ENCODE measurements at places on chromosomes 1 and 21. TPM values are rescaled to one million over a fixed set of nuclear protein-coding genes. Genes with fewer than 3 reads are reported as not detected.
A peak's percentile ranks its signal among the peaks of the same experiment; 100 is the strongest.

GRCh38 chr1:204996981-204997380 lies 46.0 kb upstream of the CNTN2 start:
- no peak overlapping the region for H3K4me3 ChIP-seq
- no peaks in the 10 kb centered on the region for H3K36me3 ChIP-seq
- peaks cover 46% of the 10 kb centered on the region for H3K4me1 ChIP-seq
- H3K27ac ChIP-seq, result no peak overlapping the region
- peaks cover 5% of the 10 kb centered on the region for H3K27me3 ChIP-seq
- DNase-seq, result no peak

DNA sequence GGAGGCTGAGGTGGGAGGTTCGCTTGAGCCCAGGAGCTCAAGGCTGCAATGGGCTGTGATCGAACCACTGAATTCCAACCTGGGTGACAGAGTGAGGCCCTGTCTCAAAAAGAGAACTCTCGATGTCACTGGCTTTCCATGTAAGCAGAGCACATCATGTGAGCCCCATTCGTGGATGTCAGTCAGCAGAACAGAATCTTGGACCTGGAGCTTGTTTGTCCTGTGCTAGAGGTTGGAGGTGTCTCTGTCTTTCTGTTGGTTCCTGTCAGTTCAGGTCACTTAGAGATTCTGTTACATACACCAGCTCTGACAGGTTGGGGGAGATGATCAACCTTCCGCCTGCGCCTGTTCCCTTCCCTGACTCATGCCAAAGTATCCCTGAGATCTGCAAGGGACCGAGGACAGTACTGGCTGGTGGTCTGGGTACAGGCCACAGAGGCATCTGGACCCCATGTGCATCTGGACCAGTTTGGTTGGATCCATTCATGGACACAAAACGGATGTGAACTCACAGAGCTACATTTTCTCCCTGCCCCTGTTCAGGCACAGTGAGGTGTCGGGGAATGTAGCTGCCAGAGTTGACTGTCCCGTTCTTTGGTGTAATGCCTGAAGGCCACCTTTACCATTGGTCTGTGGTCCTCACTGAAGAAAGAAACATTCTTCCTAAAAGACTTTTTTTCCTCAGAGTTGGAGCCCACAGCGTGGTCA lies 10.0 kb downstream of the ARF1 start:
- H3K27ac ChIP-seq, result no peak overlapping the region
- no peak for DNase-seq
- peaks cover 36% of the 10 kb centered on the region for H3K4me1 ChIP-seq
- no peaks in the 10 kb centered on the region for H3K27me3 ChIP-seq

GRCh38 chr1:41638086-41639024 lies 153.9 kb upstream of the EDN2 start:
- H3K27ac ChIP-seq, result no peak overlapping the region
- H3K27me3 ChIP-seq, result peaks cover 9% of the 10 kb centered on the region
- H3K36me3 ChIP-seq, result no peaks in the 10 kb centered on the region
- H3K4me1 ChIP-seq, result peaks cover 7% of the 10 kb centered on the region
- no peak for DNase-seq

Gene TDRD10
- total RNA-seq, result not detected

Gene KLF17
- 0.34 TPM for total RNA-seq

Gene TNFRSF4
- 0.20 TPM for total RNA-seq

DNA sequence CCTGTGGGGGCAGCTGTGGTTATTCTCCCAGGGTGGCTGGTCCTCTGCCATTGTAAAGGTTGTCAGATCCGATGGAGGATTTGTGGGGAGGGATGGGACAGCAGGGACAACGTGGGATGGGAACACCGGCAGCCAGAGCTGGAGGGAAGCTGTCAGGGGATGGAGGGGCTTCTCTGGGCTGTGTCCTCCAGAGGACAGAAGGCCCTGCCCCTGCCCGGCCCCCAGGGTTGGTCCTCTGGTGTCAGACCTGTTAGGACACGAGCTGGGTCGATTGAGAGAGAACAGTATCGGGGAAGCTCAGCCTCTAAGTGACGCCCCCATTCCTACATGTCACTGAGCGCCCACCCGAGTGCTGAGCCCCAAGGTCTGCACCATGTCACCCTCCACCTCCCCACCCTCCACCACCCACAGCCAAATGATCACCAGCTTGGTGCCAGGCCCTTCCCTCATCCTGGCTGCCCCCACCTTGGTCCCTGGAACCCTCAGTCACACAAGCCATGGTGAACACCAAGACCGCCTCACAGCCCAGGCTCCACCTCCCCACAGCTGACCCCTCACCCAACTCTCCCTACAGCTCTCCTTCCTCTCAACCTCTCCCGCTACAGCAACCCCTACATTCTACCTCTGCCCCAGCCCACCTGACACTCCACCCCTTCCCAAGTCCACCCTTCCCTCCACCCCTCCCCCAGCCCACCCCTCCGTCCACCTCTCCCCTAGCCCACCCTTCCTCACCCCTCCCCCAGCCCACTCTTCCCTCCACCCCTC lies 244.4 kb downstream of the MATN1 start:
- DNase-seq, result no peak
- H3K27ac ChIP-seq, result no peak overlapping the region
- H3K27me3 ChIP-seq, result no peaks in the 10 kb centered on the region
- H3K4me3 ChIP-seq, result no peak overlapping the region
- H3K36me3 ChIP-seq, result peaks cover 13% of the 10 kb centered on the region

Gene GLRX2
- 20.5 TPM for total RNA-seq

- no peak overlapping the region for H3K27ac ChIP-seq
- no peaks in the 10 kb centered on the region for H3K27me3 ChIP-seq
- peaks cover 3% of the 10 kb centered on the region for H3K4me1 ChIP-seq
- no peak overlapping the region for H3K4me3 ChIP-seq
- no peak for DNase-seq
These were observed 10.8 kb upstream of the ENO1 start for GRCh38 chr1:8889103-8889846.

Gene KLHL12
- total RNA-seq, result 30.6 TPM

DNA sequence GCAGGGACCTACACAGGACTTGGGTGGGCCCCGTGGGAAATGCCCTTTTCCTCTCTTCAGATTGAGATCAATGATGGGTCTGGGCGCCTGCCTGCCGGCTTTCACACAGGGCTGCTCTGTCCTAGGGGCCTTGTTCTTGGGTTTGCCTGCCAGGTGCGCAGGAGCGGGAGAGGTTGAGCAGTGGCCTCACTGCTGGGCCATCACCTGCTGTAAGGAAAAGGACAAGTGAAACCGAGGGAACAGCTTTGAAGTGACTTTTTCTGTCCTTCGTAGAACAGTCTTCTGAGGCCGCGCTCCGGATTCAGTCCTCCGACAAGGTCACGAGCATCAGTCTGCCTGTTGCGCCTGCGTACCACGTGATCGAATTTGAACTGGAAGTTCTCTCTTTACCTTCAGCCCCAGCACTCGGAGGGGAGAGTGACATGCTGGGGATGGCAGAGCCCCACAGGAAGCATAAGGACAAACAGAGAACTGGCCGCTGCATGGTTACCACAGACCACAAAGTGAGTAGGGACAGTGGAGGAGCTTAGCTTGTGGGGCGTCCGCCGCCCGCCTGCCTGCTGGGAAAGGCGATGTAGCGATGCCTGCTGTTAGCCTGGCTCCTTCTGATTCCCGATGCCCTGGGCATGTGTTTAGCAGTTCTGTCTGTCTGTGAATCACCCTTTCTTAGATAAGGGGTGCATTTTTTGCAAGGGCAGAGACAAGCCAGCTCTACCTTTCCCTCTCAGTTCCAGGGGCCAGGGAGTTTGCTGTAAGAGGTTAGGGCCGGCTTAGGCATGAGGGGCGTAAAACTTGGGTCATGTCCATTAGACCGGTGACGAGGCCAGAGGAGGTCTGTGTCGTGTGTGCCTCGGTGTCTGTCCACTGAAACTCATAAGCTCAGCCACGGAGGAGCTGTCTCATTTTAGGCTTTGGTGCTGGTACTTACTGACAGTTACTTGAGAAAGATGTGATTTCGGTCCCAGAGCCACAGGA lies 19.5 kb upstream of the PWP2 start:
- peak overlapping the region; percentile 50 for H3K27ac ChIP-seq
- H3K27me3 ChIP-seq, result no peaks in the 10 kb centered on the region
- H3K4me3 ChIP-seq, result no peak overlapping the region
- H3K4me1 ChIP-seq, result no peaks in the 10 kb centered on the region

- H3K27me3 ChIP-seq, result no peaks in the 10 kb centered on the region
- H3K27ac ChIP-seq, result no peak overlapping the region
- peak; percentile 8 for DNase-seq
- H3K4me3 ChIP-seq, result peak overlapping the region; percentile 70
These were observed 2.2 kb upstream of the BCL9 start for GRCh38 chr1:147539122-147539575.

Gene FUBP1
- total RNA-seq, result 318 TPM

Gene ZNF648
- total RNA-seq, result 0.77 TPM

Gene BRDT
- not detected for total RNA-seq

DNA sequence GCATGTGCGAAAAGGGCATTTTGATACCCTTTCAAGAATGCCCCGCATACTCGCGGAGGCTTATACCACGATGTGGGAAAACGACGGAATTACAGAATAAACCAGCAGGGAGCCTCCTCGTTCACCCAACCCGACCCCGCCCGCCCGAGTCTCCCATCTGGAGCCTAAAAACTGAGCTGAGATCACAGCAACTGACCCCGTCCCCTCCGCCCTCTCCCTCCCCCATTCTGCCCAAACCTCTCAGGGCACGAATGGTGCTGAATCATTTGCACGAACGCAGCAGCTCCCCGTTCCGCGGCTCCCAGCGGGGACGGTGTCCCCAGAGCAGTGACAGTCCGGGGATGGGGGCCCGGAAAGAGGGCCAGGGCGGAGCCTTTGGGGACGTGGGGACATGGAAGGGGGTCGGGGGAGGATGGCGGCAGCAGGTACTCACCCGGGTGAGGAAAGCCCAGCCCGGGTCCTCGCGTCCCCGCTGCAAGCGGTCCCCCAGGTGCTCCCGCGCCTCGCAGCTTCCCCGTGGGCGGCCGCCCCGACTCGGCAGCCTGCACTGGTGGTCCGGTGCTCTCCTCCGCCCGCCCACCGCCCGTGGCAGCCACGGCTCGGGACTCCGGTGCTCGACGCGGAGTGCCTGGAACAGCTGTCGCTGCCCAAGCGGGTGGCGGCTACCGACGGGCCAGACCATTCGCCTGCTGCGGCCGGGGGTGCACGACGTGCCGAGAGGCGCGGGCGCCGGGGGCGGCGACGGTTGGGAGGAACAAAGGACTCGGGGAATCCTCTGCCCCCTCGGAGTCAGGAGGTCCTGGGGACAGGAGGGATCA lies at the start of gene TTLL7:
Gene TTLL7 (minus strand): TSS at position 635 of the 818 bp plus-strand sequence. CDS start 46,921 bp downstream, outside the sequence.
- peak; percentile 78 for DNase-seq
- peak within 1 kb of the TSS; percentile 95 for H3K4me3 ChIP-seq
- H3K27me3 ChIP-seq, result peaks cover 26% of the 10 kb centered on the region
- peaks cover 11% of the 10 kb centered on the region for H3K4me1 ChIP-seq
- peak within 1 kb of the TSS; percentile 98 for H3K27ac ChIP-seq

Gene LGR6
- 0.91 TPM for total RNA-seq

GRCh38 chr1:201022493-201022819 lies 1.1 kb downstream of the KIF21B start:
- no peaks in the 10 kb centered on the region for H3K36me3 ChIP-seq
- DNase-seq, result no peak
- peak overlapping the region; percentile 91 for H3K4me3 ChIP-seq
- peak overlapping the region; percentile 20 for H3K27ac ChIP-seq
- H3K27me3 ChIP-seq, result peaks cover 7% of the 10 kb centered on the region
- peaks cover 67% of the 10 kb centered on the region for H3K4me1 ChIP-seq

All from neural crest cell (in vitro differentiated cells).